Memory B cell (primary cell): ENCODE measurements at places on chromosomes 13 and 19.

GRCh38 chr13:46295491-46296114, 83.9 kb downstream of the LRRC63 start:
- H3K27me3 ChIP-seq: peaks cover 5% of the 10 kb centered on the region
- H3K27ac ChIP-seq: peak overlapping the region; percentile 9
- peak; percentile 14 for DNase-seq

GRCh38 chr19:42498169-42498757, 30.0 kb downstream of the CEACAM1 start:
- peak overlapping the region; percentile 78 for H3K27ac ChIP-seq
- peaks cover 19% of the 10 kb centered on the region for H3K4me1 ChIP-seq
- H3K27me3 ChIP-seq: no peaks in the 10 kb centered on the region
- no peak overlapping the region for H3K4me3 ChIP-seq
- no peak for DNase-seq

DNA sequence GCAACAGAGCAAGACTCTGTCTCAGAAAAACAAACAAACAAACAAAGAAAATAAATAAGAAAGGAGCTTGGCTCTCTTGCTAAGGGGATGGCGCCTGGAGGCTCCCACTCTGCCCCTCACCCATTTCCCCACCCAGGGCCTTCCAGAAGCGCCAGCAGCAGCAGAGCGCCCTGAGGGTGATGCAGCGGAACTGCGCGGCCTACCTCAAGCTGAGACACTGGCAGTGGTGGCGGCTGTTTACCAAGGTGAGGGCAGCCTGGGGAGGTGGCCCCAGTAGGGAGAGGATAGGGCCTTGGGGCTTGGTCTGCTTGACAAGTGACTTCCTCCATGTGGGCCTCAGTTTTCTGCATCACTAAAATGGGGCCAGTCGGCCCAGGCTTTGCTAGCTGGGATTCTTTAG, 59.8 kb downstream of the MYH14 start:
- peaks cover 16% of the 10 kb centered on the region for H3K27me3 ChIP-seq
- peaks cover 4% of the 10 kb centered on the region for H3K4me1 ChIP-seq
- no peak overlapping the region for H3K4me3 ChIP-seq
- H3K27ac ChIP-seq: no peak overlapping the region
- no peaks in the 10 kb centered on the region for H3K36me3 ChIP-seq
- no peak for DNase-seq

DNA sequence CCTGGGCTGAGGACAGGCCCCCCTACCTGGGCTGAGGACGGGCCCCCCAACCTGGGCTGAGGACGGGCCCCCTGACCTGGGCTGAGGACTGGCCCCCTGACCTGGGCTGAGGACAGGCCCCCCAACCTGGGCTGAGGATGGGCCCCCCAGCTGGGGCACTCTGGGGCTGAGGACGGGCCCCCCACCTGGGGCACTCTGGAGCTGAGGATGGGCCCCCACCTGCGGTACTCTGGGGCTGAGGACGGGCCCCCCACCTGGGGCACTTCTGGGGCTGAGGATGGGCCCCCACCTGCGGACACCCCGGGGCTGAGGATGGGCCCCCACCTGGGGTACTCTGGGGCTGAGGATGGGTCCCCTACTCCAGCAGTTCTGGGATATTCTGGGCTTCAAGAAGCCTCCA, 65.5 kb downstream of the RASA3 start:
- peaks cover 12% of the 10 kb centered on the region for H3K36me3 ChIP-seq
- H3K4me1 ChIP-seq: peaks cover 38% of the 10 kb centered on the region

- DNase-seq: peak; percentile 79
- H3K27ac ChIP-seq: peak overlapping the region; percentile 96
- peaks cover 4% of the 10 kb centered on the region for H3K36me3 ChIP-seq
- H3K27me3 ChIP-seq: no peaks in the 10 kb centered on the region
- H3K4me3 ChIP-seq: peak overlapping the region; percentile 99
Observed at GRCh38 chr19:10602330-10603083, 15.4 kb upstream of the AP1M2 start.

DNA sequence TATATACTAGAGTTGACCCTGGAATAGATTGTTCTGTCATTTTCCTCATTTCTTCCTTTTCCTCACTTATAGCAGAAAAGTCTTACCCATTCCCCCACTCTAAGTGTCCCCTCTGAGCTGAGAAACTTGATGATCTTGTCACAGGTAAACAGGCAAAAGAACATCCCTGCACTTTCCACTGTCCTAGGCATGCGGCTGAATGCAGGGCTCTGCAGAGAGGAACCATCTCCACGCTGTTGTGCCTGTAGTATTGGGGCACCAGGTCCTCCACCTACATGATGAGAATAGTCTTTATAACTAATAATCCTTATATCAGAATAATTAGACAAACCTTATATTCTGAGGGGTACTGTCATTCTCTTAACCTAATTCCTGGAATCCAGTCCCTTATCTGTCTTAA, 211.3 kb downstream of the RBM26 start:
- DNase-seq: no peak
- H3K27ac ChIP-seq: peak overlapping the region; percentile 3
- no peaks in the 10 kb centered on the region for H3K36me3 ChIP-seq
- peaks cover 48% of the 10 kb centered on the region for H3K4me1 ChIP-seq
- H3K27me3 ChIP-seq: no peaks in the 10 kb centered on the region

DNA sequence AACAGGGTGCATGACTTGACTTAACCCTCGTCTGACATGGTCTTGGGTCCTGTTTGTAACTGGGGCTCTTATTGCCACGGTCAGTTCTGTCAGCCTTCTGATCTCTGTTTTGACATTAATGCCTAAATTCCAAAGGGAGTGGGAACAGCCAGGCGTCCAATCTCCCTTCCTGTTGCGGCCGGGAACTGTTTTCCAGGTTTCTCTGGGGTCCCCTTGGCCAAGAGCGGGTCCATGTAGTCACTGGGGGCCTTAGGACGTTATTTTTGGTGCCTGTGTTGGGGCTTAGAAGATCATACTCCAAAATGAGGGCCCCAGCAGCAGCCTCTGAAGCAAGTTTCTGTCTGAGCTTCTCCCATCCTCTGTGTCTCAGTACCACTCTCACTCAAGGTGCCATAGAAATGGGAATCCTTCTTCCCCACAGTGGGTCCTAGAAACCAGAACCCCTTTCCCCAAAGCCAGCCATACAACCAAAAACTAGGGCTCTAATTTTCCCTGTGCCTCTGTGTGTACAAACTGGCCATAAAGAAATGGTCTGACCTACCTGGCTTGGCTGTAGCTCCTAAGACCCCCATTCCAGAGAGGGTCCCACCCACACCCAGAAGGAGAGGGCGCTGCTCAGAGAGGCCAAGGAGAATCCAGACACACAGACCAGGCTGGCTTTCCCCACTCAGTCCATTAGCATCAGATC, 50.4 kb downstream of the C13orf46 start:
- no peak overlapping the region for H3K4me3 ChIP-seq
- H3K4me1 ChIP-seq: no peaks in the 10 kb centered on the region
- peaks cover 6% of the 10 kb centered on the region for H3K36me3 ChIP-seq
- no peak overlapping the region for H3K27ac ChIP-seq
- no peak for DNase-seq

DNA sequence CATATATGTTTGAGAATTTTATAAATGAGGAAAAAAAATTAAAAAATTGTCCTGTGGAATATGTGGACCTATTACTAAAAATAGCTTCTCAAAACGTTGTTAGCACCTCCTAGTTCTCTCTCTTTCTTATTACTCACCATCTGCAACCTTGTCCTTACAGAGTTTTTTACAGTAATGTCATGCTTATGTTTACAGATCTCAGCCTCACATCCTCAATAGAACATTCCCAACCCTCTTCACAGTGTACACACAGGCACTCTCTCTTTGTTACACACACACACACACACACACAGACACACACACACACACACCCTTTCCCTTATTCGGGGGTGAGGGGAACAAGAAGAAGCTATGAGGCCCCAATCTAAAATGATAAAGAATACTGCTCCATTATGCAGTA, 197.7 kb downstream of the SLITRK6 start:
- H3K36me3 ChIP-seq: no peaks in the 10 kb centered on the region
- no peak overlapping the region for H3K4me3 ChIP-seq
- no peaks in the 10 kb centered on the region for H3K4me1 ChIP-seq
- H3K27ac ChIP-seq: no peak overlapping the region
- DNase-seq: no peak

DNA sequence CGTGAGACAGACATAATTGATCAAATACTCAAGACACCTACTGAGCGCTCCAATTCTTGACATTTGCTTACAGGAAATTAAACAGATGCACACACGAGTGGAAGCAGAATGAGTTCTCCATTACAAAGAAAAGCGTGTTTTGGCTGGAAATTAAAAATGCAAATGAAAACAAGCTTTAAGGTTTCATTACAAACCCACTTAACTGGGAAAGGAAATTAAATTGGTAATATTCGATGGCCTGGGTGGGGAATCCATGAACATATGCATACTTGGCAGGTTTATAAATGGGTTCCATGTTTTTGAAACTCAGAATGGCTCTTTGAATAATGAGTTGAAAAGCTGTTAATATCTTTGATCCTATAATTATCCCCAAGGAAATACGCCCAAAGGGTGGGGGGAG, 178.0 kb downstream of the IER2 start:
- H3K27ac ChIP-seq: no peak overlapping the region
- H3K27me3 ChIP-seq: peaks cover 9% of the 10 kb centered on the region
- DNase-seq: no peak
- no peaks in the 10 kb centered on the region for H3K4me1 ChIP-seq

DNA sequence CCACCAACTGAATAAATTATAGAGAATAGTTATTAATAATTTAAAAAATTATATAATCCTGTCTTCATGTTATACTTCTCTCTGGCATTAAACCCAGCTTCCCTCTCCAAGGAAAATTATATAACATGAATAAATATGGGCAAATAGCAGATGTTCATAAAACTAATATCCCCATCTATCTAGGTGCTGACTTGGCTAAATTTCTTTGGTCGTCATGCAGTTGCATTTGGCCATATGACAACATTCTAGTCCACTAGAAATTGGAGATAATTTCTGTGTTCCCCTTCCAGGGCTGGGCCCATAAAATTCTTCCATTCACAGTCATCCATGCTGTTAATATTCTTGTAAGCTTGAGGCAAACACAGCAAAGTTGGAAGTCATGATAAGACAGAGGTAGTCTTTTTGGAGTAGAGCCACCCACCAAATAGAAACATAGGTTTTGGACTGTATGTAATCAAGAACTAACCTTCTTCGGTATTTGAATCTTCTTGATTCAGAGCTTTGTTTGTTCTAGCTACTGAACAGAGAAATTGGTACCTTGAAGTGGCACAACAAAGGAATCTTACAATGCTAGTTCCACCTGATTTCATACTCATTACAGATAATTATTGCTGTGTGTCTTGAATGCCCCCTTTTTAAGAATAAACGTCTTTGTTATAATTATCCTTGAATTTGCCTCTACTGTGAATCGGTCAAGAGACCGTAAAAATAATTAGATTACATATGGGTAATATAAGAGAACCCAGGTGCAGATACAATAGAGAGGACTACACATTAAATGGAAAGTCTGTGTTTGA, 678.5 kb upstream of the PCDH20 start:
- H3K36me3 ChIP-seq: no peaks in the 10 kb centered on the region
- H3K4me3 ChIP-seq: no peak overlapping the region
- H3K27me3 ChIP-seq: no peaks in the 10 kb centered on the region
- H3K27ac ChIP-seq: no peak overlapping the region
